ENCODE measurements at places on chromosomes 12 and 14.

GRCh38 chr14:64825509-64825908, 54.2 kb downstream of the SPTB start:
- no peak for DNase-seq

DNA sequence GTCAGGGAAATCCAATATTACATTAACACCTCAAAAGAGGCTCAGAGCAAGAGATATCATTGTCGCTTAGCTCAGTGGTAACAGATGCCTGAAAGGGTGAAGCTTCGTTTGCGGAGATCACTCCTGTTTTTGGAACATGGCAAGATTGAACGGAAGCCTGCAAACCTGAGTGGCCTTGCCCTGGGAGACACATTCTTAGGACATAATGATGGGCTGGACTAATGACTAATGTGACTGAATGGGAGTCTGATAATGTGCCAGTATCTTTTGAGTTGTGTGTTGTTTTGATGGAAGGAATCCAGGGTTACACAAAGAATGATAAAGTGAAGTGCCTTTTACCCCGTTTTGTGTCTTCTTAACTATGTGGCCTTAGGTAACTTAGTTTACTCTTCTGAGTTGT, 109.3 kb upstream of the IFNG-AS1 start:
- no peak for DNase-seq

- DNase-seq, result no peak
Observed at GRCh38 chr14:65731933-65732506, 319.5 kb downstream of the FUT8 start.

DNA sequence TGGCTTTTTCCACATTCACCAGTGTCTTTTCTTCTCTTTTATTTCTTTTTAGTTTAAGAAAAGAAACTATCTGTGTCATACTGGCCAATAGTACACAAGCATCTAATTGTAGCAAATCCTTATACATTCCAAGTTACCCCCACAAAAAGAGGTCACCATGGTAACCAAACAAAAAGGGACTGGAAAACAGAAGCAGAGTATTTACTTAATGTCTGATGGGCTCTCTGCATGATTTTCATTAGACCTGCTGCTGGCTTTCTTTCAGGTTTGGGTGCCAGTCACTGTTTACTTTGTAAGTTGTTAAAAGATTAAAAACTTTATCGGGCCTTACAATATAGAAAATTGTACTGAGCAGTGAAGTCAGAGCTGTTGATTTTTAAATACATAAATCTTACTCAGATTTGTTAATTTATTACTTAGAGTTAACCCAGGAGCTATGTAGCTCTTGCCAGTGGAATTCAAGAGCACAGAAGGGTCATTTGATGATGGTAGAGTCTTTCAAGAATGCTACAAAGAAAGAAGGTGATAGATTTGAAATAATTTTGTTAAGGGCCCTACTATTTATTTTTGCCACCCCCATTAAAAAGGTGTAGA, 123.9 kb downstream of the BRMS1L start:
- no peak for DNase-seq

- no peak for DNase-seq
Observed at GRCh38 chr14:97945631-97946030, 1148.4 kb downstream of the VRK1 start.

GRCh38 chr14:61860294-61860918, 98.2 kb downstream of the SNAPC1 start:
- peak; percentile 36 for DNase-seq

DNA sequence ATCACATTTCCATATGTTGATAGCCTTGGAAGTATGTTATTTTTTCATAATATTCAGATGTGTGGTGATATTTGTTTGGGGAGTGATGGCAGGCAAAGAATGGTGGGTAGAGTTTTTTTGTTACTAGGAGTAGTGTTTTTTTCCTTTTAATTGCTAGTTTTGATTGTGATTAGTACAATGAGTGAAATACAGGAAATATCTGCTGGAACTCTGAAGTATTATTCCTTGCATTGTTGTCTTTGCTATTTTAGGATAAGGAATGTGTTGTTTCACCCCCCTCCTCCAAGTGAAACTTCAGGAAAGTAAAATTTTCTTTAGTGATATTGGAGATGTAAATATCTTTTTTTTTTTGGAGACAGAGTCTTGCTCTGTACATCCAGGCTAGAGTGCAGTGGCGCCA, 105.4 kb downstream of the DIP2B start:
- no peak for DNase-seq

GRCh38 chr14:50797250-50798047, 33.5 kb downstream of the NIN start:
- no peak for DNase-seq

DNA sequence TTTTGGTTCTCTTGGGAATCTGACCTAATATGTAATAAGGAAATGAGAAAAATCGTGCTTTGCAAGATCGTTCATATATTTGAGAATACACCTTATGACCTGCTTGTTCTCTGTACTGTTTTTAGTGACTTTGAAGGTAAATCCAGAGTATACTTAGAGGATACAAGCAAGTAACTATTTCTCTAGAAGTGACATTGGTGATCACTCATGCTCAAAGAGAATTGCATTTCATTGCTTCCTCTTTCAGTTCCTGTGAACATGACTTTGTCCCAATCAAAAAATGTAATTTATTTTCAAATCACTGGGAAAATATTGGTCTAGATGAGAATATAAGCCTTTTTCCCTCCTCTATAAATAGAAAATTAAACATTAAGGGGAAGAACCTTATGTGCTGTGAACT, 2.7 kb downstream of the KTN1 start:
- DNase-seq, result no peak

DNA sequence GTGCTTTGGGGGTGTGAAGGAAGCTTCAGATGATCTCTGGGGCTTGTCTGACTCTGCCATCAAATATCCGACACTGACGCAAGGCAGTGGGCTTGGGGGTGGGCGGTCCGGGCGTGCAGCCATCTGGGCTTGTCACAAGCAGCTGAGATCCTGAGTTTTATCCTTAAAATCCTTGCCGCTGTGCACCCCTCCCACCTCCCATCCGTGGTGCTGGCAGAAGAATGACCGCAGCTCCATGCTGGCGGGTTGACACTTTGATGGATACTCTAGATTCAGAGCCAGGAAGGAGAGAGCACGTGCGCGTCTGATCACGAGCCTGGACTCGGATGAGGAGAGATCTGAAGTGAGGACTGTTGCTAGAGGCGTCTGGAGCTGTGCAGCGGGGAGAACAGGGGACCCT, 3.0 kb downstream of the ZFYVE21 start:
- no peak for DNase-seq

DNA sequence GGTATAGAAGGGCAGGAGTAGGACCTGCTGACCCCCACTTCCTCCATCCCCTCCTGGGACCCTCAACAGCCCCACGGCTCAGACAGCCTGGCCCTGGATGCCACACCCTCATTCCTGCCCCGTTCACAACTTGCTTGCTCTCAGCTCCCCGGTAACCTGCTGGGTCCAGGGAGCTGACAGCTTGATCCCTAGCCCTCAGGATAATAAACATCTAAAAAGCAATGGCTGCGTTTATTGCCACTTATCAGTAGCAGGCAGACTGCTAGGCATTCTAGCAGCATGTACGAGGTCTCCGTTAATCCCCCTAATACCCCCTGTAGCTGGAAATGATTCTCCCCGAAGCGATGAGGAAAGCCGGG, 24.3 kb upstream of the RPLP0 start:
- DNase-seq, result no peak

DNA sequence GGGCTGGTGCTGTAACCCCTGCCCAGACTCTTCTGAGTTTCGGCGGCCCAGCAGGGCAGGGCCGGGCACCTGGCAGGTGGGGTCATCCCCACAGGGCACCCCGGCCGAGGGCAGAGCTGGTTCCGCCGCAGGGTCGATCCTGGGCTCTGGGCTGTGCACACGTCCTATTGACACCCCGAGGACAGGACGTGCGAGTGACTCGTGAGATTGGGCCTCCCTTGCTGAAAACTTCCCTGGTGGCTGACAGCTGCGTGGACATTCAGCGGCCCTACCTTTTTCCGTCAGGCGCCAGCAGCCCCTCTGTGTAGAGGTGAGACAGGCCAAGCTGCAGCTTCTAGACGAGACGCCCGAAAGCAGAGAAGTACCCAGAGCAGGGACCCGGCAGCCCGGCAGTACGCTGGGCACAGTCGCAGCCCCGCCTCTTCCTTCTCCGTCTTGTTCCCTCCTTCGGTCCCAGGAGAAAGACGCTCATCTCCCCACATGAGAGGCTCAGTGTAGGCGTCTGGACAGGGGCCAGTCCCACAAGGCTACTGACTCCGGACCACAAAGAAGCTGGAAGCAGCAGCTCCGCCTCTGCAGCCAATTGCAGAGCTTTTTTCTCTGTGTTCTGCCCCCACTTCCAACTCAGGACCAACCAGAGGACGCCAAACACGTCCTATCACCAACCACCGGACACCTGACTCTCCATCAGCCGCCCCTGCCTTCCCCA, at the start of gene LRCOL1:
Gene LRCOL1 (minus strand): TSS at position 532 of the 709 bp plus-strand sequence. CDS start 4,331 bp downstream, outside the sequence.
- no peak for DNase-seq

DNA sequence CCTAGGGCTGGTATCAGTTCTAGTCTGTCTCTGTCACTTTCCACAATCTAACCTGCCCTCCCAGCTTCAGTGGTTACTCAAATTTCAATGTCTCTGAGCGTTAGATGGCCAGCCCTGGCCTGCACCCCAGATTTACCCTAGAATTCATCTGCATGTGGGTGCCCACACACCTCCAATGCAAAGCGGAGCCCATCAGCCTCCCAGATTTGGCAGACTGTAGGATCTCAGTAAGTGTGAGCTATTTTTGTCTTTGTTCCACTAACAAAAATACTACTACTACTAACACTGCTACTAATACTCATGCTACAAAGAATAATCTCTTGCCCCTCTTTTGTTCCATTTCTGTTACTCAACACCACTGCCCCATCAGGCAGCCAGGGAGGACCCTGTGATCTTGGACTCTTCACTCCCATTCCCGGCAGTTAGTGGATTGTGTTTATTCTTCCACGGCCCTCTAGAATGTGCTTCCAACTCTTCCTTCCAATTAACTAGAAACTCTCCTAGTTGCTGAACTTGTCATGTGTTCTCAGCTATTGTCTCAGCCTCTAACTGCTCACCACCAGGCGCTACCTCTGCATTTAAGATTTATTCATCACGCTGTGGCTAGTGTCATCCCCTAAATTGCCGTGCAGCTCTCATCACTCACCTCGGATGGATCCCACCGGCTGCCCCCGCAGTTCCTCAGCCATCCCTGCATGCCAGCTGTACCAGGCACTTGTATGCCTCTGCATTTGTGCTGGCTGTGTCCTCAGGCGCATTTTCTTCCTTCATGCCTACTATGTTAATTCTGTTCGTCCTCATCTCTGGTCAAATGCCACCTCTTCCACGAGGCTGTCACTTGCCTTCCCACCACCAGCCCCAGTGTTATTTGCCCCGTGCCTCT, 150.6 kb upstream of the HIF1A start:
- DNase-seq, result no peak

GRCh38 chr12:47753021-47754001, 5.4 kb downstream of the RAPGEF3 start:
- no peak for DNase-seq

DNA sequence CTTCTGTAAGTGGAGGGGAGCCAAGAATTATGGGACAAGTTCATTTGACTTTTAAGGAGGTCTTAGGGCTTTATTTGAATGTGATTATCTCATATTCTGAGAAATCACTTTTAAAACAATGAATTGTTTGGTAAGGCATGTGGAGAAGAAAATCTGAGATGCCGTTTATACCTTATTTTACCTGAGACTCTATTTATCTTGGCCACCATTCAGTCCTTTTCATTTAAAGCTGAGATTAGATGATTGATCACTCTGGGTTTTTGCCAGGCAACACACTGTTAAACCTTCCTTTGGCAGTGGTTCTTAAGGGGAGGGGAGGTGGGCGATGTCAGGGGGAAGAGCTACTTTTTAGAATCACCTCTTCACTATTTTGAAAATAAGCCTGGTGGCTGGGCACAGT, 11.4 kb downstream of the CAND1 start:
- no peak for DNase-seq

DNA sequence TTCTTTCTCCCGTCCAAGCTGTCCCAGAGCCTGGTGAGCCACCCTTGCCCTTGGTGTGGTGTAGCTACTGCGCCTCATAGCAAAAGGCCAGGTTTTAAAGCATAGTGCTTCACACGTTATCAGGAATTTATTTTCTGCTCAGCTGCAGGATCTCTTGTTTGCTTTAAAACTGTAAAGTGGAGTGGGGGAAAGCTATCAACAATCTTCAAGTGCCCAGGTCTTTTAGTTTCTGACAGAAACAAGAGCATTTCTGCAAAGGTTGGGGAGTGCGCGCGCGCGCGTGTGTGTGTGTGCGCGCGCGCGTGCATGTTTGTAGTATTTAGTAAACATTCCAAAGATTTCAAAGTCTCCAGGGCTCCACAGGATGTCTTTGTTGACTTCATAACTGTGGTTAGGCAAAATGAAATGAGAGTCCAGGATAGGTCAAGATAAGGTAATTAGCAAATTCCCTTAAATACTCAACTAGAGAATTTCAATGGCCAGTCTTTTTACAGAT, 45.5 kb downstream of the EML1 start:
- peak; percentile 2 for DNase-seq

DNA sequence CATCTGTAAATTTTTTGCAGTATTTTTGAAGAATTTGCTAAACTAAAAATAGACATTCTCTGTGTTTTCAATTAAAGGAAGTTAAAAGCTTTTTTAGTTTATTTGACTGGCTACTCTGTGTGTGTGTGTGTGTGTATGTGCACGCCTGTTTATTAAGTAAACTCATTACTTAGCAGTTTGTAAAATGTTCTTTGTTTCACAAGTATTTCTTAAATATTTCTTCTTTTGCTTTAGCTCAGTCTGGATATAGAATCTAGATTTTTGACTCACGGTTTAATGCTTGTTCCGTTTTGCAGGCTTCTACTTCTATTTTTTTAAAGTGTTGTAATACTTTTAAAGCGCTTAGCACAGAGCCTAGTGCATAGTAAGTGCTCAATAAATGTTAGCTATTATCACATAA, 46.5 kb upstream of the KCNMB4 start:
- no peak for DNase-seq

GRCh38 chr14:105026033-105026785, 5.3 kb upstream of the CDCA4 start:
- DNase-seq, result no peak

DNA sequence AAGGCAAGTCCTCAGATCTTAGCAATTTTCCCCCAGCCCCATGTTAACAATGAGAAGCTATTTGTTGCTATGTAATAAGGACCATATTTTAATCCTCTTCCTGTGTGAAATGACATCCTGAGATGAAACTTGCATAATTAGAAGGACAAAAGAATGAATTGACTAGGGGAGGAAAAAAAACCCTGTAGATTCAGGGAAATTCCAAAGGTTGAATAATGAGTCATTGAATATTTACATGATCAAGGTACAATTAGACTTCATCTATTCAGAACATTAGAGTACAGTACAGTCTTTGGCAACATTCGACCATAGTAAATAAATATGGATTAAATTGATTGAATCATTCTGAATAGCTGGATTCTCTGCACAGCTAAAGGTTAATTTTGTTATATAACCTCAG, 9.4 kb downstream of the MYBPC1 start:
- DNase-seq, result no peak
